ENCODE measurements at places on chromosomes 1 and 21.

DNA sequence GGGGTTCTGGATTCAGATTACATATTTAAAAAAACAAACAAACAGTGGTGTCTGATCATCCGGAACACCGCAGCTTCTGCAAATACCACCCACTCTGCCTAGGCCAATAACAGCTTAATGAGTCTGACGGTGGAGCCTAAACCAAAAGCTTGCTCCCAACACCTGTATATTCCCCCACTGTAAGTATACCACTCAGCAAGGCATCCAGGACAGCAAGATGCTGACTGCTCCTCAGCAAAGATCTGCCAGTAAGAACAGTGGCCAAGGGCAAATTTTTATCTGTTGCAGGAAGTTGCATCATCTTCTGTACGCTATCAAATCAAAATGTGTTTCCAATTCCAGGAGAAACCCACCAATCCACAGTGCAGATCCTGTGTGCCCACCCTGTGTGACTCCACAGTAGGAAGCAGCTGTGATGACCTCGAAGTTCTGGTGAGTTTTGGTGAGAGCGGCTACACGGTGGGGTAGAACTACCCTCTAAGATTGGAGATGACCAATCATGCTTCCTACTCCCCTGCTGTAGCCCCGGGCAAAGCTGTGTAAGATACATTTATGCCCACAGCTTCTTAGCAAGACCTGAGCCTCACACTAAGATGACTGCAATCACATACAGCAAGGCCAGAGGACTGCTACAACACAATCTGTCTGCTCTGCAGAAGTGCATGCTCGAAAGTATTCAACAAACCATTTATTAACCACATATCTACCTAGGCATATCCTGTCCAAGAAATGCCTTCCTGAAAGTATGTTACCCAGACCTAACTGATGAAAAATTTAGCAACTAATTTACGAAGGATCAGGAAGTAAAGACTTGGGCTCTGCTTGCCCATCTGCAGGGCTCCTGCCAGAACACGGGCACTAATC is 30.5 kb downstream of the SIPA1L2 start:
- no peak for DNase-seq

DNA sequence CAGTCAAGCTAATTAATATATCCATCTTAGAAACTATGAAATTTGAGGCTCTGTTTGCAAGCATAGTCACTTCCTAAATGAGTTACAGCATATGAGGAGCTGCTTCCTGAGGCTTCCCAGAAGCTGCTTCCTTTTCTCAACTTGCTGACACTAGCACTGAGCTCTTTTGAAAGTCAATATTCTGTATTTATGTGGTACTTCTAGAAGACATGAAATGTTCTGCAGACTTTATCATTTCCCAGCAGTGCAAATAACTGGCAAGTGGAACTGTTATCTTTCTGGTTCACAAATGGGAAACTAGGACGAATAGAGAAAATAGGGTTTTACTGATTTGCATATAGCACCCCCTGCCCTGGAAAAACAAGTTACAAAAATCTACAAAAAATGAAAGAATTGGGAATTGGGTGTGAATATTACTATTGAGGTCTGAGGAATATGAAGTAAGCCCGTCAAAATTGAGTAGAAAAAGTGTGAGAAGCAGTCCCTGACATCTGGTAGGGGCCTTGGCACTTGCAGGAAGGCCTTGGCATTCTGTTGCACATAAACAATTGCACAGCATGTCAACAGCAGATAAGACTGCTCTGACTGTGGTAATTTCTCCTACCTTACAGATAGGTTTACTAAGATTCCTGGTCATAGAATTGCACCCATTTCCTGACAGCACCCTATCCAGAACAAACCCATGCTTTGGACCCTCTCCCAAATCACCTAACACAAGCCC is 7.1 kb downstream of the GIPC2 start:
- DNase-seq: no peak

- no peak for DNase-seq
Measured at GRCh38 chr21:45544449-45545235, 2.4 kb upstream of the SLC19A1 start.

DNA sequence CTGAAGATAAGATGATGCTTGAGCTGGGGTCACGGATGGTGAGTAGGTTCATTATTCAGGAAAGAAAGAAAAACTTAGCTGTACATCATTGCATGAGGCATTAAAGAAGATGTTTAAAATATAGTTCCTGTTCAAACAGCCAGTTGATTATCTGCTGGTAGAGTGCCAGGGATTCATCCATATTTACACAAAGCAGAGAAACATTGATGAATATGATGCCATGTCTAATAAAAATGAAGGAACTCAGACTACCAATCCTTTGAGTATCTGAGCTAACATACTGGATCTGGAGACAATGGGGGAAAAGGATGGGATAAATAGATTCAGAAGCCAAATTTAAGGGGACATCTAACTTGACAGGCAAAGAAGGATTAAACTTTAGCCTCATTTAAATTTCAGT is 14.6 kb downstream of the TRIM67 start:
- DNase-seq: no peak

DNA sequence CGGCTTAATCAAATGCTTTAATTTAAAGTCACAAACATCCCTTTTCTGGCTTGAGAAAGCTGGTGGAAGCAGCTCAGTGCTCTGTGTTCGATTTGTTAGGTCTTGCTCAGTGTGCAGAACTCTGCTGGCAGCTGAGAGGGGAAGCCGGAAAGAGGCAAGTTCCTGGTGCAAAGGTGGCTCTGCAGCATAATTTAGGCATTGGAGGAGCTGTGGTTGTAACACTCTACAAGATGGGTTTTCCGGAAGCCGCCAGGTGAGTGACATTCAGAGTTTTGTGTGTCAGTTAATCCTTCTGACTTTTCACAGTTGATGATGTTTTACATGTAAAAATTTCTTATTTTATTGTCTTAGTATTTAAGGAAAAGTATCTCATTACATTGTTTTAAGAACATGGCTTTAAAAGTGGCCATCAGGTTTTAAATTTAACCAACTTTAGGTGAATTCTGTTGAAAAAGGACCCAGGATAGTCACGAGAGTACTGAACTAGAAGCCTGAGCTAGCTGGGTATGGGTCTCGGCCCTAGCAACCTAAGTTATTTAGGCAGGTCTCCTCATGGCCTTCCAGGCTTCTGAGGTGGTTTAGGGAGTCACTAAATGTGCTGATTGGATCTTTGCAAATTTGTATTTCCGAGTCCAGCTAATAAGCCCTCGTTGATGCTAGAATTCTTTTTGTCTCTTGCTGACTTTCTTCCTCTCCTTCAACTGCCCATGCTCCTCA is 47.1 kb upstream of the PODN start:
- DNase-seq: peak; percentile 91

DNA sequence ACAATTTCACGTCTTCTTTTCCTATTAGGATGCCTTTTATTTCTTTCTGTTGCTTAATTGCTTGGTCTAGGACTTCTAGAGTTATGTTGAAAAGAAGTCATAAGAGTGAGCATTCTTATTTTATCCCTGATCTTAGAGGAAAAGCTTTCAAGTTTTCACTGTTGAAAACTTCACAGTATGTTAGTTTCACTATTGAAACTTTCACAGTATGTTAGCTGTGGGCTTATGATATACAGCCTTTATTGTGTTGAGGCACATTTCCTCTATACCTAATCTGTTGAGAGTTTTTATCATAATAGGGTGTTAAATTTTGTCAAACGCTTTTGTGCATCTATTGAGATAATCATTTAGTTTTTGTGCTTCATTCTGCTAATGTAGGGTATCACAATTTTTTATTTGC is 227.1 kb downstream of the LHX8 start:
- DNase-seq: no peak

DNA sequence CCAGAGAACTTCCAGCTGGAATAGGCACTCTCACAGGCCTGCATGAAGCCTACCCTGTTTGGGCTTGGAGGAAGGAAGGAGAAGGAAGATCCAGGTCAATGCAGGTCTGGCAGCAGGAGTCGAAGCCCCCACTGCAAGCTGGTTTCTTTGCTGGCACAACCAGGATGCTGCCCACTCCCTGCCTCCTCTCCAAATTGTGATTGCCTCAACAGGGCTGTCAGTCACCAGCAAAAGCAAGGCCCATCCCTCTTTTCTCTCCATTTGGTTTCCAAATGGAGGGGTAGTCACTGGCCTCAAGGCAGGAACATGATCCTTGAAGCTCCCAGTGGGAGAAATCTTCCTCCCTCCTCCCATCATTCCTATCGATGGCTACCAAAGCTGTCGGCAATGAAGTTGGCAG is 37.0 kb downstream of the PACC1 start:
- DNase-seq: no peak

DNA sequence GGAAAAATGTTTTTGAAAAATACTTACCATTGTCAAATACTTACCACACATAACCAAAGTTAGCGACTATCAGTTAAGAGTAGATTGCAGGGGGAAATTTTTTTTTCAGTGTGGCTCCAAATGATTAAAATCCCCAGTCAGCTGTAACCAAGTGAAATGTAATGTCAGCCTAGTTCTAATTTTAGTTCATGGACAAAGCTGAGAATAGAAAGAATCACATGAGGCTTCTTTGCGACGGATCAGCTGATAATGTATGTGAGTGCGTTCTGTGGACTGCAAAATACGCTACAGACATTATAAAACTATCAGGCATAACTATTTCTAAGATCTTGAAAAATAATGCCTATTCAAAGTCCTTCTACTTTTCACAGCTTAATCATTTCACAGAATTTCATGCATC is at the start of gene LRRC39:
TSS of gene LRRC39 (minus strand) at position 166 of the 400 bp plus-strand sequence. CDS start 9,740 bp downstream, outside the sequence.
- no peak for DNase-seq

DNA sequence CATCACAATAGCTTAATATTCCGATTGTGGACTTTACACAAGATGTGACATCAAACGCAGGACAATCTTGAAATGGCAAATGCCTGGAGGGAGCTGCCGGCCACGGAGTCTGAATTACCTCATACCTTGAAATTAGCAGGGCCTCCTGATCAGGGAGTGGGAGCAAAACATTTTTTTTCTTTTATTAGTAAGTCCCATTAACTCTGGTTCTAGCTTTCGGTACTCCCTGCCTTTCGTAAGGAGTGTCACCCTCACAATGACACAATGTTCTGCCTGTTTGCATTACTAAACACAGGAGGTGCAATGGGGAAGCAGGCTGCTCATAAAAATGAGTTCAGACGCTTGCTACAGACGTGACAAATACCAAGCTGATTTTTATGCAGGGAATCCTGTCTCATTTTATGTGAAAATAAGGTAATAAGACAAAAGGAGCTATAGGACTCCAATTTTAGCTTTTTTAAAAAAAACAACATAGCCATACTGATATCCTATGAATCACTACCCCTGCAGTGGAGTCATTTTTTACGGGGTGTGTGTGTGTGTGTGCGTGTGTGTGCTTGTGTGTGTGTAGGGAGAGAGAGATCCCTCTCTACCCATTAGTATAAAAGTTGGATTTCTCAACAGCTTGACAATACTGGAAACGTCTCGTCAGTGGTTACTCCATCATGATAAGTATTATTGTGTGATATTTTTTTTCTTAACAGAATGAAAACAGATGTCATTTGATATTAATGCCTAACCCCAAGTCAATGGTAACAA is 205.1 kb upstream of the RUNX1 start:
- DNase-seq: peak; percentile 64

GRCh38 chr1:164640686-164641352 is 81.8 kb downstream of the PBX1 start:
- DNase-seq: no peak

- peak; percentile 37 for DNase-seq
Measured at GRCh38 chr1:48498096-48498791, 26.2 kb upstream of the SPATA6 start.

DNA sequence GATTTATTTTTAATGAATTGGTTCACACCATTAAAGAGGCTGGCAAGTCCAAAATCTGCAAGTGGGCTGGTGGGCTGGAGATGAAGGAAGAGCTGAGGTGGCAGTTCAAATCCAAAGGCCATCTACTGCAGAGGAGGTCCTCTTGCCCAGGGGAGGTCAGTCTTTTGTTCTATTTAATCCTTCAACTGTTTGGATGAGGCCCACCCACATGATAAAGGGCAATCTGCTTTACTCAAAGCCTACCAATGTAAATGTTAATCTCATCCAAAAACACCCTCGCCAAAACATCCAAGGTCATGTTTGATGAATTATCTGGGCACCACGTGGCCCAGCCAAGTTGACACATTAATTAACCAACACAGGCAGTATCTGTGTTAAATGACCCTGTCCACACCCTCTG is 99.0 kb downstream of the RRAGC start:
- no peak for DNase-seq

GRCh38 chr21:44931501-44932407 is 8.1 kb upstream of the SLX9 start:
- DNase-seq: no peak

DNA sequence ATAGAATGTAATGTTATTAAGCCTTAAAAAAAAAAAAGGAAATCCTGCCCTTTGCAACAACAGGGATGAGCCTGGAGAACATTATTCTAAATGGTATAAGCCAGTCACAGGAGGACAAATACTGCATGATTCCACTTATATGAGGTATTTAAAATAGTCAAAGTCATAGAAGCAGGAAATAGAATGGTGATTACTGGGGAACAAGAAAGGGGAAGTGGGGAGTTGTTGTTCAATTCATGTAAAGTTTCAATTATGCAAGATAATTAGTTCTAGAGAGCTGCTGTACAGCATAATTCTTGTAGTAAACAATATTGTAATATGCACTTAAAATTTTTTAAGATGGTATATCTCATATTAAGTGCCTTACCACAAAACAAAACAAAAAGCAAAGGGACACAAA is 13.2 kb downstream of the FCER1A start:
- DNase-seq: no peak

- DNase-seq: no peak
Measured at GRCh38 chr1:191804311-191804710, 354.0 kb upstream of the RGS18 start.

DNA sequence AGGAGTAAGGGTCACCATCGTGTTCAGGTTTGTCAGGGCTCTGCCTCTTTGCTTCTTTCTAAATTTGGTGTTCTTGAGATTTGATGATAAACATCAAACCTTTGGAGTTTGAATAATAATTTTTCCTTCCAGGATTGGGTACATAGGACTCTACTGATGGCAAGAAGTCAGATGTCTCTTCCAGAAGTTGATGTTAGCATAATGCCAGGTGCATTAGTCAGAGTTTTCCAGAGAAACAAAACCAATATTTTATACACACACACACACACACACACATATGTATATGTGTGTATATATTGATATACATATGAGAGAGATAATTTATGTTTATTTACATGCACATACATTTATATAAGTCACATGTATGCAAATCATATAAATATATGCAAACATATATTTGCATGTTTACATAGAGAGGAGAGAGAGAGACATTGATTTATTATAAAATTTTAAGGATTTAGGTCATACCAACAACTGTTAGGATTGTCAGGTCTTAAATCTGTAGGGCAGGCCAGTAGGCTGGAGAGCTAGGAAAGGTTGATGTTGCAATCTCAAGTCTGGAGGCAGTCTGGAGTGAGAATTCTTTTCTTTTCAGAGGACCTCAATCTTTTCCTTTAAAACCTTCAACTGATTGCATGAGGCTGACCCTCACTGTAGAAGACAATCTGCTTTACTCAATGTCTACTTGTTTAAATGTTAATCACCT is 199.2 kb downstream of the HLX start:
- DNase-seq: peak; percentile 44

Measured in ELR (cell line).